Left forelimb (tissue), 1 donor: ENCODE measurements at places on chromosomes 5 and 9.

DNA sequence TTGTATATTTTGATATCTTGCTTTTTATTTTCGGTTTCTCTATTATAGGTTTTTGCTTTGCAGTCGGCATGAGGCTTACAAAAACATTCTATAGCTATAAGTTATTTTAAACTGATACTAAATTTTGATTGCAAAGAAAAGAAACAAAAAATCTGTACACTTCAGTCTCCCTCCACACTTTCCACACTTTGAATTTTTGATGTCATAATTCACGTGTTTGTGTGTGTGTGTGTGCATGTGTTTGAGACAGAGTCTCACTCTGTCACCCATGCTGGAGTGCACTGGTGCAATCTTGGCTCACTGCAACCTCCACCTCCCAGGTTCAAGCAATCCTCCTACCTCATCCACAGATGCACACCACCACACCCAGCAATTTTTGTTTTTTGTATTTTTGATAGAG lies 124.9 kb downstream of the MRPS30 start:
- no peak for DNase-seq

DNA sequence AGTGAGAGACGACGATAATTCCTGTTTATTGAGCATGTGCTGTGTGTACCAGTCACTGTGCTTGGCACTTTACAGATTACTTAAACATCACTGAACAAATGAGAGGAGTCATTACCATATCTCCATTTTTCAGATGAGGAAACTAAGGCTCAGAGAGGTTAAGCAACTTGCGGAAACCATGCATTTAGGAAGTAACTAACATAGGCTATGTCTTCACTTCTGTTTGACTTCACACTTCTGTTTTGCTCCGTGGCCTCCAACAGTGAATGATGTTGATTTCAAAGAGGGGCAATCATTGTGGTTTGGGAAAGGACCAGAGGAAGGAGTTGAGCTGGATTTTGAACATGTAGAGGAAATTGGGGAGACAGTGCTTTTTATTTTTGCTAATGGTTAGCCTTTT lies 16.7 kb downstream of the GCNT1 start:
- DNase-seq, result no peak

- no peak for DNase-seq
These were observed 12.4 kb downstream of the CBY3 start for GRCh38 chr5:179668391-179668790.

DNA sequence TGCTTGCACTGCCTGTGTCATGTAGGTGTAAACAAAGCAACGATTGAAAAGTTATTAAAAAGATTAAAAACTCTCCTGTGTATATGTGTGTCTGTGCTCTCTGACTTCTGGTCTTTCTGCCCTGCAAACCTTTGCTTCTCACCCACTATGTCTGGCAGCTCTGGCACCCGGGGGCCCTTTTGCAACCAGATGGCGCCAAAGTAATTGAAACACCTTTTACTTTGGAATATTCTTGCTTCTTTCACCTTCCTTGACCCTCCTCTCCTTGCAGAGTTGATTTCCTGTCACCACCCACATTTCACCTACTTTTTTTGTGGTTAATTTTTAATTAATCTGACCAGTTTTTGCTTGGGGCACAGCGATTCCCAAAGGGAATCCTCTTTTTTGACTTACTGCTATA lies 275.5 kb downstream of the ARHGEF28 start:
- no peak for DNase-seq

- DNase-seq, result no peak
These were observed 43.5 kb downstream of the SH3PXD2B start for GRCh38 chr5:172410662-172411483.

DNA sequence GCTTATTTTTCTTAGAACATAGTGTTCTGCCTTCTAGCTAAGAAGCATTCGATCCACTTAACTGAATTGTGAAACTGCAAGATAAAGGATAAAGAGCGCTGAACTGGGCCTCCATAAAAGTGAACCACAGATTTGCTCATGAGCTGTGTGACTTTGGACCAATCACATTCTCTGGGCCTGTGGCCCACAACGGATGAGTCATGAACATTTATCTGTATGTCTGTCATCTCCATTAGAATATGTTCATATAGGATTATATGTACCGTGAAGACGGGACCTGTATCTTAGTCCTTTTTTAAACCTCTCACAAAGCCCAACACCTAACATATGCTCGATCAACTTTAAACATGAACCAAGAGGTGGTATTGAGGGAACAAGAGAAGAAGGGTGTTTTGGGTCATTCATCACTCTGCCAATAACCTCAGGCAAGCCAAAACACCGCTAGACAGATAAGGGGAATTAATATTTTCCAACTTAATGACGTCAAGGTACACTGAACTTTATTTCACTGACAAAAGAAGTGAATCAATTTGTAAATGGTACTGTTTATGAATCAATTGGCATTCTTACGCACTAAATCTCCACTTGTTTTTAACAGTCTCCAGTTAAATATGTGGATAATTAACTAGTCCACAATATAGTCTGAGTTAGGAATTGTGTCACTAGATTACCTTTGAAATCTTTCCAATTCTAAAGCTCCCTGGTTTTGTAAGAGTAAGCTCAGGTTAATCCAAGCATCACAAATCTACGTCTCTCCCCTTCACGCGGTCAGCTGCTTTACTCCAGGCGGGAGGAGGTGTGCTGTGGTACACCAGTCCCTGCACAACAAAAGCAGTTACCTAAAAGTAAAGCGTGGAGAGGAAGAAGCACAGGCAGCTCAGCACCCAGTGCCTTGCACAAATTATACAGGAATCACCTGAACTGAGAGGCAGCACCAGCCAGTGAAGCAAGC lies 1.6 kb downstream of the TMEM245 start:
- DNase-seq, result no peak

- DNase-seq, result no peak
These were observed 53.9 kb downstream of the OSTF1 start for GRCh38 chr9:75142202-75142601.

GRCh38 chr9:117250610-117251215 lies 164.1 kb downstream of the ASTN2 start:
- DNase-seq, result no peak

DNA sequence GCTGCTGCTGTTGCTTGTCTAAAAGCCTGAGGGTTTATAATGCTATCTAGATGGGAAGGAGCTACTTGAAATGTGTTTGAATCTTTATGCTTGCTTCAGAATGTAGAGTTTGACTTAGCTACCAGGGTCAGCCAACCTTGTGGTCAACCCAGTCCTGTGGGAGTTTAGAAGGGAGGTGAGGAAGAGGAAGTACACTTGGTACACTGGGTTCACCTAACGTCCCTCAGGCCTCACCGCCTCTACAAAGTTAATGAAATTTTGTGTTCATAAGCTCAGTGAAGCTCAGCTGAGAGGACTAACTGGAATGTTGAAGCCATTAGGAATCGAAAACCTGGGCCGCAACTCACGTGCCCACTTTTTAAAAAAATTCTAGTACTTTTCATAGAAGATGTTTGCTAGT lies 10.7 kb downstream of the IQGAP2 start:
- DNase-seq, result no peak

- DNase-seq, result no peak
These were observed 15.1 kb downstream of the ADRB2 start for GRCh38 chr5:148841519-148841918.

DNA sequence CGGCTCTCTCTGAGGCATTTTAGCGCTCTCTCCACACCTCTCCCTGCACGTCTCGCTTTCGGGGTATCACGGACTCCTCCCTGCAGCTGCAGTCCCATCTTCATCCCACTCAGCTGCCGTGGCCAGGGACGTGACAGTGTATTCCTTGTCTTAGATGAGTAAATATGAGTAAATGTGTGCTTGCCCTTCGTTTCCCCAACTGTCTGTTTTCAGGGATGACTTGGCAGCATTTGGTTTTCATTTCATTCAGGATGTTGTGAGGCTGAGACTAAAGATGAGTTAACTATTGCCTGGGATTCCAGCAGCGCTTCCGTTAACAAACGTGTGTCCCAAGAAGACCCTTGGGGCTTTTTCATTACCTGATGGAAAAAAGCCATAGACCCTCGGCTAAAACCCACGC lies 29.5 kb downstream of the GDNF start:
- no peak for DNase-seq

- DNase-seq, result no peak
These were observed 116.6 kb downstream of the ADGRV1 start for GRCh38 chr5:90675222-90675621.

GRCh38 chr9:103444176-103444575 lies 449.0 kb downstream of the CYLC2 start:
- DNase-seq, result no peak

- DNase-seq, result no peak
These were observed 16.9 kb downstream of the FBXW5 start for GRCh38 chr9:136927343-136928271.

DNA sequence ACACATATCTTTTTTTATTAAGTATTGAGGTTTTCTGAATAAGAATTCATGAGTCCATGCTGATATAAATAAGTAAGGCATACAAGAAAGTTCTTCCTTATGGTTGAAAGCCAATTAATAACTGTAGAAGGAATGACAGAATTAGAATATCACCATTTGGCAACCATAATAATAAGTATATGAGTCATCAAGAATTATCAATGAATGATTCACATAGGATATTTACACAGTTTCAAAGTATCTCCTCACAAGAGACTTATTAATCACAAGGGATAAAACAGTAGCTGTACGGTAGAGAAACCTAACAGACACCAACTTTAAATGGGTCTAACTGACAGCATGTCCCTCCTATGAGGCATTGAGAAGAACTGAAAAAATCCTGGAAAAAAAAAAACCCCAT lies 161.6 kb downstream of the NR3C1 start:
- DNase-seq, result no peak

DNA sequence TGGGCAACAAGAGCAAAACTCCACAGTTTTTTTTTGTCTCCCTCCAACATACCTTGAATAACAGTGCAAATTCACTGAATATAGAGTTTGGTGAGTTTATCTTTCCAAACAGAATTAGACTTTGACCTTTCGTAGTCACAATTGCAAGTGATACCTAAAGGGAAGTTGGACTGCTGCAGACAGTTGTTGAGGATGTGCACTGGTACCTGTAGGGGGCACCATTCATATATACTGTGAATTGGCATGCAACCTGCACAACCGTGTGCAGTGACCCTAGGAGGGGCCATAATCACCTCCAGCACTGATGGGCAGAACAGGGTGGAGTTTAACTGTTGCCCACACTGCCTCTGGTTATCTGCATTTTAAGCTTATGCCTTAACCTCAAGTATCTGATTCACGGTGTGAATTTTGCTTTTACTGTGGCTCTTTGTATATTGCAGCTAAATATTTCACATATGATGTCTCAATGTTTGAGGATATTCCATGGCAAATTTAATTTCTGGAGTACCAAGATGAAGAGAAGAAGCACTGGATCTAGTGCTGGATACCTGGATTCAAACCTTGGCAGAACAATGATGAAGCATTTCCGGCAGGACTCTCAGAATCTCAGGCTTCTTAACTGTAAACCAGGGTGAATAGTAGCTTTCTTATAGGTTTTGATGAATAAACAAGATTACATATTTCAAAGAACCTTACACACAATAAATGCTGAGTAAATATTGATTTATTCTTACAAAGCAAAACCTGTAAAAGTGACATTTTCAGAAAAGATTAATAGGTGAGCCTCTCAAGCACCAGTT lies 144.3 kb downstream of the ACTBL2 start:
- DNase-seq, result no peak

DNA sequence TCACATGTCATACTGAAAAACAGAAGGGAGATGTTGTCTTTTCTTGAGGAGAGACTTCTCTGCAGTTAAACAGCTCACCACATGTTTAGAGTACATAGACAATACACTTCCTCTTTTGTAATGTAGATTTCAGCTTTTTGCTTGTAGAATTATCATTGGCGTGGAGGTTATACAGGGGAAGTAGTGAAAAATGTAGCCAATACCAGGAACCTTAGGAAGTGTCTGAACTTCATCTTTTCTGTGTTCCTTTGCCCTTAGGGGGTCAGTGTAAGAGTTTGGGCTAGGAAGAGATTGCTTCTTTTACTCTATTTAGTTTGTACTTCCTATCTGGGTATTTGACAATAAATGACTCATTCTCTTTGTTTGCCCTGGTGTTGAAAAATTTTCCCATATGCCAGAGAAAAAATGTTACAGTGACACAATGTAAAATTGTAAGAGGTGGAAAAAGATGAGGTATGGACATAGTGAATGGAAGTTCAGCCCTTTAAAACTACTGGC lies 21.0 kb upstream of the CDKN2B start:
- no peak for DNase-seq

GRCh38 chr9:111807197-111807596 lies 12.5 kb upstream of the SHOC1 start:
- DNase-seq, result no peak

DNA sequence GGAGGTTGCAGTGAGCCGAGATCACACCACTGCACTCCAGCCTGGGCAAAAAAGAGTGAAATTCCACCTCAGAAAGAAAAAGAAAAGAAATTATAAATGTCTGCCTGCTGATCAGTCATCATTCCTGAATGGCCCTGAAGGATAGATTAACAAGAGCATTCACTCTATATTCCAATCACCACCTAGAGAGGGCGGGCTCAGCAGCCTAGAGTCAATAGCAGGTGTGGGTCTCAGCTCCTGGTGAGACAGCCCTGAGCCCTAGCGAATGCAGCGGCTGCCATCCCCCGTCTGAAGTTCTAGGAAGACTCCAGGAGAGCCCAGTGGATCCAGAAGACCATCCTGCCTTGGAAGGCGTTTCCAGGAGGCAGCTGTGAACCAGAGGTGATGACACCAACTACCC lies 12.0 kb downstream of the FBP1 start:
- no peak for DNase-seq

DNA sequence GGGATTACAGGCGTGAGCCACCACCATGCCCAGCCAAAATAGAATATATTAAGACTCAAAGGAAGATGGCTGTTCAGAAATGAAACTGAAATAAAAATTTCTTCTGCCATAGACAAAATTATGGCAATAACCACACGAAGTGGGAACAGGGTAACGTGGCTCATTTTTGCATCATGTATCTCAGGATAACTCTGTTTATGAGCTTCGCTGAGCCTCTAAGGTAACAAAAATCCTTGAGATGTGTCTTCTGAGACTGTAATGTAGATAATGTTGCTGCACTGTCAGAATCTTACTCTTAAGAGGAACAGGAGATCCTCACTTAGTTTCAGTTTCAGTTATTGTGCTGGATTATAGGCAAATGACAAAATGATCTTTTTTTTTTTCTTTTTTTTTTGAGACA lies 153.8 kb downstream of the GOLPH3 start:
- no peak for DNase-seq

DNA sequence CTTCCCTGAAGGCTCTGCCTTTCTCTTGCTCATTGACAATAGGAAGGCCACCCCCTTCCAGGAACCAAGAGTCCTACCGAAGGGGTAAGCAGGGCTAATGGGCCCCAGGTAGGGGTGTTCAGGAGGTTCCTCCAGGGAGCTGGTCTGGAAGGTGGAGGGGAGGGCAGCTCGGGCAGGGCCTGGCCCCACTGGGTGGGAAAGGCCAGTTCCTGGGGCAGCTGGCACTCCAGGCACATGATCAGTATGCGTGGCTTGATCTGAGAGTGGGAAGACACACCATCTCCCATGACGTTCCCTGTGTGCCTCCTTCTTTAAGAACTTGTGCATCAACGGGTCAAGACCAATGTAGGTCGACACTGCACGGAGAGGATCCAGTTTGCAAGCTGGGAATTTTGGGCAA lies 149.8 kb downstream of the PHF2 start:
- DNase-seq, result no peak

GRCh38 chr9:13569602-13570067 lies 290.1 kb upstream of the MPDZ start:
- no peak for DNase-seq

- no peak for DNase-seq
These were observed 110.5 kb downstream of the ADAMTS12 start for GRCh38 chr5:33781286-33781685.
